ENCODE measurements at places on chromosomes 7 and 10.

DNA sequence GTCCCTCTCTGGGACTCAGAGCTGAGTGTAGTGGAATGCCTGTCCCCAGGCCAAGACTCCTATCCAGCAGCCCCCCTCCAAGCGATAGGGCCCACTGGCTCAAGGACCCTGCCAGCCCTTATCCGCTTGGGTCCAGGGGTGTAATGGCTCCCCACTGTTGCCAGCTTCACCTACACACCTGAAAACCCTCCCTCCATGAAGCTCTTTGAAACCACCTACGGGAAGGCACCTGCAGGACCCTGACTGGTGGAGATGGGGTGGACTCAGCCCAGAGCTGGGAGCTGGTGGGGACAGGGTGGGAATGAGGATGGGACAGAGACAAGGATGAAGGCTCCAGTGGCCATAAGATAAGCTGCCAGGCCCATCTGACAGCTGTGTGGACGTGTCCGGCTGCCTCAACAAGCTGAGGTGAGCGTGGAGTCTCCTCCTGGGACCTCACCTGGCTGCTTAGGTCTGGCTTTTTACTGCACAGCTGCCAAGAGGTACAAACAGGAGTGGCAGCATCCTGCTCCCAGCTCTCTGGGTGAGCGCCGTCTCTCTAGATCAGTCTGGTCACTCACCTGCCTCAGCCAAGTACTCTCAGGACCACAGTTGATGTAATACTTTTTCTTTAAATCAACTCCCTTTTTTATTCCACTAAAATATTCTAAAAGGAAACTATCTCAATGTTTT lies 41.9 kb downstream of the DRGX start:
- no peak for DNase-seq

GRCh38 chr10:42850931-42851330 lies 68.3 kb downstream of the BMS1 start:
- no peak for DNase-seq

GRCh38 chr7:134276951-134277350 lies 39.8 kb downstream of the SLC35B4 start:
- DNase-seq: no peak

- no peak for DNase-seq
Measured at GRCh38 chr7:135224027-135224426, 9.6 kb upstream of the STRA8 start.

- no peak for DNase-seq
Measured at GRCh38 chr10:10418387-10418786, 599.3 kb upstream of the CELF2 start.

DNA sequence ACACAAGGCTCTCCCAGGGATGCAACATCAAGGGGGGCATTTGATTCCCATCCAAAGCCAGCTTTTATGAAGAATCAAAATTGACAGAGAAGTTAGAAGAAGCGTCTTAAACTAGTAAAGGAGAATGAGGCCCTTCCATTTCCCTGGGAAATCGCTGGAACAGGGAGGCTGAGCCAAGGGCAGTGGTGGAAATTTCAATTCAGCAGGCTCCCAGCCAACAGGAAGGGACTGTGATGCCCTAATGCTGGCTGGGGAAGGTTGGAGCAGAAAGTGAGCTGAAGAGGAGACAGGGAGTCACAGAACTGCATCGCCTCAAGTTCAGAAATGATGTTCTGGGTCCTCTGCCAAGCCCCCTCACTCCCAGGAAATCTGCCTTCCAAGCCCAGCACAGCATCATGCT lies 517.3 kb downstream of the GRID1 start:
- no peak for DNase-seq

DNA sequence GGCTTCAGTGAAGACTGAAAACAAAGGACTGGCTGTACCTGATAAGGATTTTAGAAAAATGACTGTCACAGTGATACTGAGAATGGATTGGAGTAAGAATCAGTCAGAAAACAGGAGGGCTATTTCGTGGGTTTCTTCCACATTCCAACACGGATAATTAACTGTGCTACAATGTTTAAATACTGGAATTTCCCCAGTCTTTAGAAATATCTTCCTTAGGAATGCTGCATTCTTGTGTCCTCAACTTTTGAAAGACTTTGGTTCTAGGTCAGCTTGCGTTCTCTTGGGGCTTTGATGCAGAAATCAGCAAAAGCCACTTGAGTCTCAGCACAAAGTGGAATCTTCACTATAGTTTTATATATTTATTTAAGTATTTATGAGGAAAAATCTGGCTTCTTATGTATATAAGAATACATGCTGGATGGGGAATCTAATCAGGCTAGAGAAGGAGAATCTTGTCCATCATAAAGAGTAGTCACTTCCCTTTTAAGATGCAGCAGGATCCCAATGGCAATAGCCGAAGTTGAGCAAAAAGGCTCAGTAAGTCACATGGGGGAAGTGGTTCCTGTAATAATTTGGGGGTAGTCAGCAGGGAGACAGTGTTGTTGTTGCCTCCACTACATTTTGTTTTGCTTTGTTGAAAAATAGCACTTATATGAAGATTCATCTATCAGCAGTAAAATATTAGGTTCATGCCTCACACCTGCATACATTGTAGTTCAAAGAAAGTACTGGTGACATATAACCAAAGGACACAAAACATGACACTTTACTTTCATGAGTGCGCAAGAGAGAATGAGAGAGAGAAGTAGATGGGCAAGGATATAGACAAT lies 86.0 kb downstream of the CH25H start:
- no peak for DNase-seq

DNA sequence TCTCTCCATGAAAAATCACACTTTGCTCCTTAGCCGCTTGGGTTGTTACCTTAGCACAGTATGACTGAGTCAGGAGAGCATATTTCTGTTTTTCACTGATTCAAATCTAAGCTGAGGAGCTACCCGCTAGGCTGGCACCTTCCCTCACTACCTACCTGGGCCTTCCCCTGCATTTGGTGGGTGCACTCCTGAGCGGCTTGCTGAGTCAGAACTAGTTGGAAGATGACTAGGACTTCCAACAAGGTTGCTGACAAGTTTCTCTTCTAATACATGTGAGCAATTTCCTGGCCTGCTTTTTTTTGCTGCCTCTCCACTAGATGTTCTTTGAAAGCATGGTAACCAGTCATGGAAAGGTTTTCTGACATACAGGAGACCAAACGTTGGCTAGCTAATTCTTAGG lies 43.8 kb upstream of the SEC61G start:
- no peak for DNase-seq

DNA sequence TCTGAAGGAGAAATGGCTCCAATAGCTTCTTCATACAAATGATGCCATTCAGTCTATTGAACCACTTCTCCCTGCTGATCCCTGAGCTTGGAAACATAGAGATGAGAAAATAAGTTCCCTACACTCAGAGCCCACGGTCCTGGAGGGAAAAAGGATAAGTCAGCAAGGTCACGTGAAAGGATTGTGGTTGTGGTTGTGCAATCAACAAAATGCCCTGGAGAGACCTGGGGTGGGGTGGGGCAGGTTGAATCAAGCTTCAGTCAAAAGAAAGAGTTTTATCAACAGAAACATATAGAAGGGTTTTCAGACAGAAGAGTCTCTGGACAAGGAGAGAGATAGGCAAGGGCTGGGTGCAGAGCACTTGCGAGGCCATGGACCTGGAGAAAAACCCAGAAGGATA lies 30.1 kb downstream of the C10orf90 start:
- DNase-seq: no peak
